ENCODE measurements at places on chromosomes 4 and X. TPM values are rescaled to one million over a fixed set of nuclear protein-coding genes. Genes with fewer than 3 reads are reported as not detected.

BEND2 gene
- not detected for total RNA-seq

ATG4A gene
- total RNA-seq: 7.3 TPM

ADH7 gene
- total RNA-seq: not detected

JADE3 gene
- total RNA-seq: 10.2 TPM

ATOH1 gene
- not detected for total RNA-seq

MECP2 gene
- 21.2 TPM for total RNA-seq

GRCh38 chr4:41427306-41427882 lies 110.6 kb upstream of the LIMCH1 start:
- no peak for DNase-seq

DNA sequence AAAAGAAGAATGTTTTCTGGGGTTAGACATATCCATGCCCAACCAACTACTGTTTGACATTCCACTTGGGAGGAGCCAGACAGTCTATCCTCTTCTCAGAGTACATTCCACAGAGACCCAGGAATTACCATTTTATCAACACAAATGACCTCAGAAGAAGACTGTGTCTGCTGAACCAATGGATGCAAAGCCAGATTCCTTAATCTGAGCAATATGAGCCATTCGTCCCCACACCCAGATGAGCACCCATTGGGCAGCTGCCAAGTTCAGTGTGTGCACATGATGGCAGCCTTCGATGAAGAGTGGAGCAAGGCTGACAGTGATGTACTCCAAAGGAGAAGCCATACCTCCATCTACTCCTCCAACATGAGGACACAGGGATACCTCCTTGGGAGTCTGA lies 111.3 kb downstream of the ZNF674 start:
- DNase-seq: no peak

DNA sequence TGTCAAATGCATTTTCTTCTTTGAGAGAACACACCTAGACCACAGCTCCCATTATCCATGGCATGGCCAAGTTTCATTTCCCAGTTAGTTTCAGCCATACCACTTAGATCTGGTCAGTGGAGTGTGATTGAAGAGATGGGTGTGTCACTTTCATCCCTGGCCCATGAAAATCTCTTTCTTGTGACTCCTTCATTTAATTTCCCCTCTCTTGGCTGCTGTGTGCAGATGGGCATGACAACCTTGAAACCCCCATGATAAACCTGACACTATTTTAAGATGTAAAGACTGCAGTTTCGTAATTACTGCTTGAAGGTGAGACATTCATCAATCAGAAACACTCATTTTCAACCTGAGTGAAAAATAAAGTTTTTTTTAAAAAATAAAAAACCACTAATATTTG lies 284.9 kb downstream of the IL15 start:
- no peak for DNase-seq

GRCh38 chr4:158827543-158827981 lies 58.7 kb downstream of the FNIP2 start:
- no peak for DNase-seq

DNA sequence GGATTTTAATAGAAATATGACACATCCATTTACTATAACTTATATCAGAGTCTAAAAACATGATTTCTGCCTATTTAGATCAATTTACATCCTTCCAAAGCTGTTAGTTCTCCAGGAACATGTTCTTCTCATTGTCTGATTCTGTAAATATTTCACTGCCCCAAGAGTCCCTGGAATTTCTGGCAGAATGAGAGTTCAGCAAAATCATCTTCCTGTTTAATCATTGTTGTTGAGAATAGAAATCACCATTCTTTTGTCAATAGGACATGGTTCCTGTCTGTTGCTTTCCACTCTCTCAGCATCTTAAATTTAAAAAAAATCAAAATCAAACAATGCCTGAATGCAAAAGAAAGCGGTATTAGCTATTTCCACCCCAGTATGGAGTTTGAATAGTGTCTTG lies 172.8 kb upstream of the FRMPD4 start:
- no peak for DNase-seq

GRCh38 chr4:134313591-134313990 lies 112.0 kb upstream of the PABPC4L start:
- no peak for DNase-seq

DNA sequence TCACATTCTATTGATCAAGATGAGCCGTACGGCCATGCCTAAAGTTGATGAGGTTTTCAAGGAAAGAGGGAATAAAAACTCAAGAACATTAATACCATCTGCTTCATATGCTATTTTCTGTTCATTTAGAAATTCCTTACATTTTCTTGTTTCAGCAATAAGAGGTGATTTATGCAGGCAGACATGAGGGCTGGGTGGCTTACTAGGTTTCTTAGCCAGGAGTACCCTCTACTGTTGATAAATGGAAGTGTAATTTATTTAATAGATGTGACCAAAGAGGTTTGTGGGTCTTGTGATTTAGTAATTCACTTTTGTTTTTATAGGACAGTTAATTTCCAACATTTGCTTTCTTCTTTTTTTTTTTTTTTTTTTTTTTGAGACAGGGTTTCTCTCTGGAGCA lies 6.4 kb upstream of the SMIM9 start:
- peak; percentile 11 for DNase-seq

DNA sequence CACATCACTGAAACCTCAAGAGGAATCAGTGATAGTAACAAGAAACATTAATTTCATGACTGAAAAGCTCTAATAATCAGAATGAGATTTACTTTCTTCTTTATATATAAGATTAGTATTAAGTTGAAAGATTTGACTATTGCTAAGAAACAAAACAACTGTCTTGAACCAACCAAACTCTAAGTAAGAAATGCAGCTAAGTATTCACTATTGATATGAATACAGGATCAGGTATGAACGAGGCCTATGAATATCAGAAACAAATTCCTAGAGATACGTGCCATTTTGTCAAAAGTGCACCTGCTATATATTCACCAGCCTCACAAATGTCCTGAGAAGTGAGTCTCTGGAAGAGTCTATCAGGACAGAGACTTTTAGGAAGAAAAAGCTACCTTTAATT lies 32.1 kb downstream of the GATB start:
- DNase-seq: no peak

GRCh38 chr4:127414951-127415606 lies 217.7 kb upstream of the INTU start:
- no peak for DNase-seq

DNA sequence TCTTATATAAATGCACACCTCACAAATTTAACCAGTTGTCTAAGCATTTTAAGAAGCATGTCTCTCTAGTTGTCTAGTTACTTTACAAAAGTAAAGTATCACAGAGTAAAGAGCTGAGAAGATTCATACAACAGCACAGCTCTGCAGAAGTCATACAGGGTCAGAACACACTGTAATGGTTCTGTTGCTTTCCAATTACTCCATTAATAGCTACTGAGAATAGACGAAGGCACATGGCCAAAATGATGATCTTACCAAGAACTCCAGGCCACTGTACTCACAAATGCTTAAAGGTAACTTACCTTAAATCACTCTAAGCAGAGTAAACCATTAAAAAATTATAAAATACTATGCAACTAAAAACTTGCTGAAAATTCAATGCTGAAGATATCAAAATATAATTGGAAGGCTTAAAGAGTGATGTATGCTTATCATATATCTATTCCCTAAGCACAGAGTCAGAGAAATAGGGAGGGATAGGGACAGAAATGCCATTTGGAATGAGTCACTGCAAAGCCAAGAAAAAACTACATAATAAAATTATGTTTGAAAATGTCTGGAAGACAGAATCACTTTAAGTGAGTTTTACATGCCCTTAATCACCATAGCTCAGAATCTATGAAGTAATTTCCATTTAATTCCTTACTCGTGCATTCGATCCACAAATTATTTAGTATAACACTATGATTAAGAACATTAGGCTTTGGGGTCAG lies 71.0 kb downstream of the DDX60L start:
- no peak for DNase-seq
